HS-5 (cell line): ENCODE measurements at places on chromosomes 12 and 14.
A peak's percentile ranks its signal among the peaks of the same experiment; 100 is the strongest.

GRCh38 chr14:52014601-52015267 lies 25.4 kb downstream of the RTRAF start:
- DNase-seq = no peak

- peak; percentile 23 for DNase-seq
Measured at GRCh38 chr12:102433304-102433703, 47.1 kb downstream of the IGF1 start.

GRCh38 chr14:49220492-49220891 lies 365.7 kb downstream of the RPS29 start:
- DNase-seq = no peak

DNA sequence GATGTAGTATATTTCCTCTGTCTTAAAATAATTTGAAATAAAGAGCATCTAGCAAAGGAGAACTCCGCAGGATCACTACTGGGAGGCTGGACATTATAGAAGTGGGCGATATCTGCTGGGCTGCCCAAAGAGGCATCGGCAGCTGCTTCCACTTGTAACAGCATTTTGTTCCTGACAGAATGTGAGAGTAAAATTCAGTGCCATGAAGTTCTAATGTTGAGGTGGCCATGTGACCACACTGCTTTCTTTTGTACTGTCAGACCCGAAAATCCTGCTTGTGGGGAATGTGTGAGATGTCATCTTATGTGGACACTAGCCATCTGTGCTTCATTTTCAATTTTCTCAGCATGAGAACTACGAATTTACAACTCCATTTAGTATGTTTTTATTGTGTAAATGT lies 151.9 kb downstream of the ACSS3 start:
- DNase-seq = no peak

GRCh38 chr12:124928912-124929530 lies 14.6 kb upstream of the UBC start:
- no peak for DNase-seq
